ENCODE measurements at places on chromosomes 4 and X. TPM values are rescaled to one million over a fixed set of nuclear protein-coding genes. Genes with fewer than 3 reads are reported as not detected.

SSX2 gene
- total RNA-seq = not detected

CXCL11 gene
- not detected for total RNA-seq

FHDC1 gene
- total RNA-seq = 3.1 TPM

DNA sequence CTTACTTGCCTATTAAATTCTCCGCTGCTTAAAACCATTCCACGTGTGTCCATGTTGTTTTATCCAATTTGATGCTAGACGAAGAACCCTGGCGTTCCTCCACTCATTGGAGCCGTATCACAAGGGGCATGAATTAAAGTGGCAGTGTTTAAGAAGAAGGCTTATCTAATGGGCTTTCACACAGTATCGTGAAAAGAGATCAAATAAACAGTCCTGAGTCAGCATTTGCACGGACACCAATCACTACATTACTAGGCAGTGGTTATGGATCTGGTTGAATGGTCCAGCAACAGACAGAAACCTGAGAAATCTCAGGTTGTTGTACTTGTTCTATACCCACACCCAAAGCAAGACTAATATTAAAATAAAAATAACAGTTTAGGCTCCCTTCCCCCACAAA is 671.6 kb downstream of the FAT4 start:
- no peak for DNase-seq

- DNase-seq = no peak
These were observed 38.3 kb upstream of the MMAA start for GRCh38 chr4:145580906-145581305.

- DNase-seq = peak; percentile 75
These were observed 3.3 kb downstream of the SH3BP2 start for GRCh38 chr4:2795893-2796848.
